ENCODE measurements at places on chromosomes 5 and 9.

DNA sequence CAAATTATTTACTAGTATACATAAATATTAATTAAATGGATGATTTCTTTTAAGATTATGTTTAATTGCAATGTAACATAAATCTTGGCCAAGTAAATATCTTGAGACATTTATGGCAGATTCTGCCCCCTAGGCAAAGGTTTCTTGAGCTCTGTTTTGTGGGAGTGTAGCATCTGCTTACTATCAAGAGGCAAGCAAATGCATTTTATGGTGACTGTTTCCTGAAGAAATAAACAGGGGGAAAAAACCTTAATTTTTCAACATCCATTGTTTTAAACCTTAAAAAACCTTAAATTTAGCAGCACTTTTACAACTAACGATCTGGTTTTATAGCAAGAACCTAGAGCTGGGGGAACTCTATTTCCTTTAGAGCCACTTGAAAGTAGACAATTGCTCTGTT is 25.7 kb upstream of the FREM1 start:
- DNase-seq: no peak

DNA sequence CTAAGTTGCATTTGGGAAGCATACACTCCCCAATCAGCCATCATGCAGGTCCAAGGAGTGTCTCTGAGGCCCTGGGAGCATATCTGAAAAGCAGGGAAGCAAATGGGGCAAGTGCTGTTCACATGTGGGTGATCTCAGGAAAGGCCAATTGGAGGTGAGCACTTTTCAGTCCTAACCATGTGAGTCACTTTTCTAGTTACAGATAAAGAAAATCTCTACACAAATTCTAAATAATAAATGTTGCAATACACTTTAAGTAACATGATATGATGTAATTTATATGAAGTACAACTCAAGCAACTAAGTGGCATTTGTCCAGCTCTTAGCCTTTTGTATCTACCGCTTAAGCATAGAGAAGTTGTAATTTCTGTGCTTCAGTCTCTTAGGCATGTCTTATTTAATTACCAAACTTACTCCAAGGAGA is 18.4 kb downstream of the ADAMTS16 start:
- DNase-seq: no peak

DNA sequence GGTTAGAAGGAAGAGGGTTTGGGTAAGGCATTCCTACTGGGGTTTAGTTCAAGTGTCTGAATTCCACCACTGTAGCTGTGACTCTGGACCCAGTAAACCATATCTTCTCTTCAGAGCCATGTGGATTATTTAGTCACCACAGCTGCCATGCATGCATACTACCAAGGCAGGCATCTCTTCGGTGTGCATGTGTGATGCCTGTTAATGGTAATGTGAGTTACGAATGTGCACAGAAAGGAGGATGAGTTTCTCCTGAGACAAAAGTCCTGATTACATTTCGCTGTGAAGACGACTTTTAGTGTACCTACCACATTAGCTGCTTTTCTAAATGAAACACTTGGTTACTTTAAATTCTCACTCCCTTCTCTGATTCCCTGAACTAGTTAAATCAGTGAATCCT is 9.3 kb downstream of the PBX3 start:
- no peak for DNase-seq

DNA sequence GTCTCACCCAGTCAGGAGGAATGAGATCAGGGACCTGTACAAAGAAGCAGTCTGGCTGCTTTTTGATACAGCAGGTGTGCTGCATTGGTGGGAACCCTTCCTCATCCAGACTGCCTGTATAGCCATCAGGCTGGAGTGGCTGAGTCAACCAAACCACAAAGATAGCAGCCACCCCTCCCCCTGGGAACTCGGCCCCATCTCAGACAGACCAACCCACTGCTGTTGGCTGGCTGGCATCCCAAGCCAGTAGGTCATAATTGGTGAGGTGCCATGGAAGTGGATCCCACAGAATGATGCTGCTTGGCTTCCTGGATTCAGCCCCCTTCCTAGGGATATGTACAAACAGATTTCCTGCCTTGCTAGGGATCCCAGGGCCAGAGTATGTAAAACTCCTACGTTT is 60.9 kb downstream of the YTHDC2 start:
- no peak for DNase-seq

GRCh38 chr9:13616491-13617035 is 337.1 kb upstream of the MPDZ start:
- no peak for DNase-seq

GRCh38 chr9:106632621-106633020 is 230.3 kb upstream of the ZNF462 start:
- DNase-seq: no peak

- peak; percentile 10 for DNase-seq
Measured at GRCh38 chr9:90099262-90099963, 494.6 kb downstream of the GADD45G start.

DNA sequence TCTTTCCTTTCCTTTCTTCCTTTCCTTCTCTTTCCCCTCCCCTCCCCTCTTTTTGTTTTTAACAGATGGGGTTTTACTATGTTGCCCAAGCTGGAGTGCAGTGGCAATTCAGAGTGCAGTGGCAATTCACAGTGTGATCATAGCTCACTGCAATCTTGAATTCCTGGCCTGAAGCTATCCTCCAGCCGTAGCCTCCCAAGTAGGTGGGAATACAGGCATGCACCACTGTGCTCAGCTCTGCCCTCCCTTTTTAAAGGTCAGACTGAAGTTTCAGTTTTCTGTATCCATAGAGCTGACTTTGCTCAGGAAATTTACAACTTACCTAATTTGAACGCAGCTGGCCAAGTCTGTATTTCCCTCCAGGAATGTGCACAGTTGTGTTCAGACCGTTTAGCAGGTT is 696 bp downstream of the CCL28 start:
- no peak for DNase-seq

DNA sequence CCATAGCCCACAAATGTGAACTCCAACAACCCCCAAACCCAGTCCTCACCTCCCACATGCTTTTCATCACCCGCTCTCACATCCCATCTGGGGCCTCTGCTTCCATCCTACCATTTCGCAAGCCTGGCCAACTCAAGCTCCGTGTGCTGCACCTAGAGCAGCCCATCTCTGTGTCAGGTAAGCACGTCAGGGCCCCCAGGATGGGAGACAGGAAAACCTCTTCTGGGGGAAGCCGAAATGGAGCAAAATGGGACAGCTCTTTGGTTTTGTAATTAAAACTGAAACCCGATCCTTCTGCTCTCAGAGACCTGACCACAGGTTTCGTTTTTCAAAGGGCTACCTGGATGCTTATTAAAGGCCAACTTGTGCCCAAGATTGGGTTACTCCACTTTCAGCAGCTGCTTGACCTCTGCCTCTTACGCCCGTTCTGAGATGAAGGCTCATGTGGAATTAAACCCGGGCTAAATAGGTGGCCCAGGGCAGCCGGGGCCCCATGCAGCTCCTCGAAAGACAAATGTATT is 287.7 kb downstream of the SLIT3 start:
- no peak for DNase-seq

GRCh38 chr9:127424676-127424999 is 456 bp downstream of the ZNF79 start:
- peak; percentile 49 for DNase-seq

GRCh38 chr9:76351006-76351405 is 43.2 kb downstream of the RFK start:
- DNase-seq: no peak

DNA sequence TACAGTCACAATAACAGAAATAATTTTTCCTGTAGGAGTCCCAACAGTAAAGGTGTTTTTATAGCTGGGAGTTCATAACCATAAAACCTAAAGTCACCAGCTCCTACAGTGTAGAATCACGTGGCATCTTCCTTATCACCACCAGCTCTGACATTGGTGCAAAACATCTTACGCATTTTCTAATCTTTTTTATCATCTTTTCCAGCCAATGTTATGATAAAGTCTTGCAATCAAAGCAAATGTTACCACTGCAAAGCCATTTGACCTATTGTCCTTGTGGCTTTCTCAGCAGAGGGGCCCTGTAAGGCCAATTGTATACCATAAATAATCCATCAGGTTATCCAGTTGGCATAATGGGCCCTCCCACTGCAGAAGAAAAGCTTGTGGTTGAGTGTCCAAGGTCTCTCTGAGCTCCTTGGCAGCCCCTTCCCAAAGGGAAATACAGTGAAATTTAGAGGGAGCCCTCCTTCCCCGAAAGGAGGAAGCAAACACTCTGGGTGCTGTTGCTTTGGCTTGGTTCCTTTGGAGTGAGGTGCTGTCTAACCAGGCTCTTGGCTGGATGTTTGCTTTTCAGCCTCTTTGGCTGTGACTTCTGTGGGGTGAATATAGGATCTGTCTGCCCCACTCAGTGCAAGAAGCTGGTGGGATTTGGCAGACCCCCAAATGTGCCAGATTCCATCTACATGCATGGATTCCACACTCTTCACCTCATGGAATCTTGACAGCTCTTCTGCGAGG is 29.3 kb upstream of the CPEB4 start:
- DNase-seq: no peak

DNA sequence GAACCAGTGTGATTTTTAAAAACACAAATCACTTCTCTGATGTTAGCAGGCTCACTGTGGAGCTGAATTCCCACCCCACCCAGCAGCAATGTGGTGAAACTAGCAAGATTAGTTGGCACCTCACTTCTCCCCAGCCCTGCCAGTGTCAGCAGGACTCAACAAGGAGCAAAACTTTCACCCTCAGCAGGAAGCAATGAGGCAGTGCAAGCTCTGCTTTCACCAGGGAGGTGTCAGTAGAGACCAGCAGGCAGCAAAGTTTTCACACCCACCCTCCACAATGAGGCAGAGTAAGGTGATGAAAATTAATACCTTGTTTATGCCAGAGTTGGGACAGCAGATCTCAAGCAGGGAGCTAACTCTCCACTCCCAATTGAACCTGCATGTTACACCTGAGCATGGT is 565.0 kb downstream of the CETN3 start:
- DNase-seq: no peak

DNA sequence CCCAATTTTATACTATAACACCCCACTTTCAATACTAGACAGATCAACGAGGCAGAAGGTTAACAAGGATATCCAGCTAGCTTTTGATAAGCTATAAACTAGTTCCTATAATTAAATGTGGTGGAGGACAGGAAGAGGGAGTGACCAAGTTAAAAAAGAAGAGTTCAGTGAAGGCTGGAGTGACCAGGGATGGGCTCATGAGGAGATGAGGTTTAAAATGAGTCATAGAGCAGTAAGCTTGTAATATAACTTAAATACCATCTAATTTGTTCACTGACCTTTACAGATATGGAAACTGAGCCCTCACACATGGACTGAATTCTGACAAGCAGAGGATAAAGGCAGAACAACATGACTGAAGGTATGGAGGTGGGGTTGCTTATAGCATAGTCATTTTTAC is 284.5 kb downstream of the SPATA31D1 start:
- DNase-seq: no peak

- DNase-seq: no peak
Measured at GRCh38 chr5:50710838-50711237, 44.4 kb downstream of the PARP8 start.

DNA sequence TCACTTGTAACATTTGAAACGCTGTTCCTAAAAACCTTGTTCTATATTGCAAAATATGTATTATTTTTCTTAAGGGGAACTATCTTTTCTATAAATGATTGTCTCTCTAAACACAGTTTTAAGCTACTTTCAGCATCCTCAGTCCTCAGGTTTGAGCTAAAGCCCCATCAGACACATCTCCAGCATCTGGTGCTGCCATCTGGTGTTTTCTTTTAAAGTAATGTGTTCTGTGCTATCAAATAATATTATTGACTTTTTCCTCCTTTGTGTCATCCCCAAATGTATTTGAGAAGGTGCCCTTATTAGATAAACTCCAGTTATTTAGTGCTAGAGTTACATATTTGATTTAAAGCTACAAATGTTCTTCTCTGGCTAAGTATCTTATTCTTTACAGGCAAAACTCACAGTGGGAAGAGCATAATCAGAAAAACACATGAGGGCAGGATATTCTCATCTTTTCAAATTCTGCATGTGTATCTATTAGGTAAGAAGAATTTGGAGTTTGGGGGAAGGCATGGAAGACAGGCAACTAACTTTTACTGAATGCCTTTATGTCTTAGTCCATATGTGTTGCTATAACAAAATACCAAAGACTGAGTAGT is 27.5 kb downstream of the ZNF474 start:
- DNase-seq: no peak

- no peak for DNase-seq
Measured at GRCh38 chr5:123089914-123090660, 1.0 kb downstream of the PRDM6 start.

GRCh38 chr5:180112181-180112861 is 40.8 kb upstream of the RNF130 start:
- no peak for DNase-seq

- no peak for DNase-seq
Measured at GRCh38 chr9:14573319-14573718, 119.9 kb downstream of the ZDHHC21 start.

All from stimulated activated CD4-positive, alpha-beta T cell treated with anti-CD3 and anti-CD28 coated beads, Interleukin-4, amount 100 ng/mL, for 24 hours (primary cell).